ENCODE measurements at places on chromosomes 12 and 14.

- no peak for DNase-seq
Observed at GRCh38 chr12:60279221-60279620, 683.4 kb downstream of the SLC16A7 start.

DNA sequence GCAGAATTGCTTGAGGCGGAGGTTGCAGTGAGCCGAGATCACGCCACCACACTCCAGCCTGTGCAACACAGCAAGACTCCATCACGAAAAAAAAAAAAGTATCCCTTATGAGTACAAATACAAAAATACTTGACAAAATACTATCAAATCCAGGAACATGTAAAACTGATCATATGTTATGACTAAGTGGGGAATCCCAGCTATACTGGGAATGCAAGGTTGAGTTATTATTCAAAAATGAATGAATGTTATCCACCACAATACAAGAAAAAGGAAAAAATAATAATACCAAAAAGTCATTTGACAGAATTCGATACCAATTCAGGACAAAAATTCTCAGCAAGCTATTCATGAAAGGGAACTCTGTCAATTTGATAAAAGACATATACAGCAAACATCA lies 32.6 kb downstream of the MOK start:
- DNase-seq = no peak

DNA sequence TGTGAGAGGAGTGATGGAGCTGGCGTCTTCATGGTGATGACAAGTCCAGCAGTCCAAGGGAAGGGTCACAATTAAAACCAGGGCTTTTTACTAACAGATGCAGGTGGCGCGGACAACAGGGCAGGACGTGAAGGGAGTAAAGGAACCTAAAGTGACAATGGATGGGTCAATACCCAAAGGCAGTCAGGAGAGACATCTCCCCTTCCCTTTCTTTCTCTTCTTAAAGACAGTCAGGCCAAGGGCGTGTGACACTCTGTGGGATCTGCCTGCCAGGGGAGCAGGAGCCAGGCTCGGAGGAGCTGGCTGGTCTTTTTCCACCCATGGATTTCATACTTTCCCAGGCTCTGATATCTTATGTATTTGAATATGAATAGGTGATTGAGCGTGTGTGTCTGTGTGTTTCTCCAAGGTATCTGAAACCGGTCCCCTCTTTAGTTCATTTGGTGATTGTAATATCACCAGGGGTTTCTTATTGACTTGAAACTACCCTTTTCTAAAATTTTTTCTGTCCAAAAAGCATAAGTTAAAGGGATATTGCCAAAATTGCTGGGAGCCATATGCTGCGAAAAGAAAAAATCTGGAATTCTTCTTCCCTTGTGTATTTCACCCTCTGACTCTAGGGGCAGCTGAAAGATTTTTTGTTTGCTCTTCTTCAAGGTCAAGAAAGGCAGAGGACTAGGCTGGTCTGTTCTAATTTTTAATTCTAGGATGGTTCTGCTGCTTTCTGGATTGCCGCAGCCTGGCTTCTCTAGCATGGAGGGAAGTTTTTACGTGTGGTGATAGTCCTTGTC lies 61.8 kb downstream of the FBXL14 start:
- DNase-seq = no peak

- no peak for DNase-seq
Observed at GRCh38 chr14:69259527-69260189, at the start of gene GALNT16. TSS of gene GALNT16 (plus strand) at chr14:69260158. CDS start at chr14:69260291, 133 bp downstream.

DNA sequence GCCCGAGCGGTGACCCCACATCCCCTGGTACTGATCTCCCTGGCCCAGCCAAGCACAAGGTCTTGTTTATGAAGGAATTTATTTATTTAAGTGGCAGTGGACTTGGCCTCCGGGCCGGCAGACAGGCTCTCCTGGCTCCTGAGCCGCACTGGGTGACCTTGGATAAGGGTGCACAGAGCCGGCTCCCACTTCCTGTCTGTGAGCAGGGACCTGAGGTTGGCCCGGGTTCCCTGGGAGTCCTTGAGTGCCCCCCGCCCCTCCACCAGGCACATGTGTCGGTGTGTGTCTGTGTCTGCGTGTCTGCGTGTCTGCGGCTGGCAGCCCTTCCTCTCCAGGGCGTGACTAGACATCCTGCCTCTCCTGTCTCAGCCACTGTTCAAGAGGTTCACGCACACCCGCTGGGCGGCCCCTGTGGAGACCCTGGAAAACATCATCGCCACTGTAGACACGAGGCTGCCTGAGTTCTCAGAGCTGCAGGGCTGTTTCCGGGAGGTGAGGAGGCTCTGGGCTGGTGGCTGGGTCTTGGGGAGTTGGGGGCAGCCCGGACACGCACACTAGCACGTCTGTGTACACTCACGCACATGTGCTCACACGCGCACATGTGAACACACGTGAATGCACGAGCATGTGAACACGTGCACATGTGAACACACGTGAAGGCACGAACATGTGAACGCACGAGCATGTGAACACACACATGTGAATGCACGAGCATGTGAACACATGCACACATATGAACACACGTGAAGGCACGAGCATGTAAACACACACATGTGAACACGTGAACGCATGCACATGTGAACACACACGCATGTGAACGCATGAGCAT lies 9.3 kb downstream of the TNFAIP2 start:
- DNase-seq = no peak

GRCh38 chr14:71475916-71476315 lies 456.3 kb upstream of the RGS6 start:
- DNase-seq = no peak

GRCh38 chr14:72516936-72517700 lies 376.8 kb downstream of the DPF3 start:
- DNase-seq = peak; percentile 73

GRCh38 chr12:20520532-20520931 lies 152.2 kb downstream of the PDE3A start:
- DNase-seq = no peak

- no peak for DNase-seq
Observed at GRCh38 chr14:94099006-94099405, 11.5 kb upstream of the IFI27 start.

- DNase-seq = no peak
Observed at GRCh38 chr12:15555446-15555845, 233.1 kb downstream of the PTPRO start.

GRCh38 chr12:65823513-65824375 lies 539 bp upstream of the HMGA2 start:
- peak; percentile 55 for DNase-seq

Data from renal cortical epithelial cell (primary cell).